ENCODE measurements at places on chromosomes 4 and X.
A peak's percentile ranks its signal among the peaks of the same experiment; 100 is the strongest.

- no peak overlapping the region for H3K27ac ChIP-seq
- H3K4me1 ChIP-seq, result peaks cover 2% of the 10 kb centered on the region
- H3K27me3 ChIP-seq, result no peaks in the 10 kb centered on the region
These were observed 49.1 kb downstream of the DHRSX start for GRCh38 chrX:2451501-2452316.

DNA sequence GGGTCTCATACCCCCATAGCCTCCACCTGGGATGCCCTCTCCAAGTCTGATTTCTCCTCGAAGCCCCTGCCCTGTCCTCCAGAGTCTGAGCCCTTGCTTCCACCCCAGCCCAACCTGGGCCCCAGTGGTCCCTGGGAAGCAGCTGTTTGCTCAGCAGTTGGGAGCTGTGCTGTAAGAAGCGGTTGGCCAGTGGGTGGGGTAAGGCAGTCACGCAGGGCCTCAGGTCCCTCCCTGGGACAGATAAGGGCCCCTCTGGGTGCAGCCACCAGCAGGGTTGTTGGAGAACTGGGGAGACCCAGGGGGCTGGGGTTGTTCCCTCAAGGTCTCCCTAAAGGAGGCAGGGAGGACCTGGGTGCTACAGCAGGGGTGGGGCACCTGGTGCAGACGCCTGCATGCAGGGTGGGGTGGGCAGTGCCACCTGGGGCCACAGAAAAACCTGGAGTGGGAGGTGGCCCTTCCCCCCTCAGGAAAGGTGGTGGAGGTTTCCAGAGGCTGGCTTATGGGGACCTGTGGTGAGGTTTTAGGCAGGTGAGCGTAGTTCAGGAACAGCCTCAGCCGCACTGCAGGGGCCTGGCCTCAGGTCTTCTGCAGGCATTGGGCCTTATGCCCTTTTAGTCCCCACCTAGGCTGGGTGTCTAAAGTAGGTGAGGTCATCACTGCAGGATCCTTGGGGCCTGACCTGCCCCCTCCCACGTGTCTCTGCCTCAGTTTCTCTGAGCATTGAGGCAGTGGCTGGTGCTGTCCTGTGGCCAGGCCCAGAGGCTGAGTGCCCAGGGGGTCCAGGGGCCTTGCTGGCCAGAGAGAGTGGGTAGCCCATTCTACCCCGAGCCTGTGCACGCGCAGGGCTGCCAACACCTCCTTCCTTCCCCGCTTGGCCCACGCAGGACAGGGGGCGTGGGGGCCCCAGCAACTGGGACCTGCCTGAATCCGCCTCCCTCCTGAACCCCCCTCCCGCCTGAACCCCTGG lies 3.1 kb upstream of the SLC26A1 start:
- no peak for DNase-seq
- H3K36me3 ChIP-seq, result peaks cover 2% of the 10 kb centered on the region
- peaks cover 46% of the 10 kb centered on the region for H3K27me3 ChIP-seq
- H3K4me3 ChIP-seq, result no peak overlapping the region

- no peaks in the 10 kb centered on the region for H3K27me3 ChIP-seq
- no peak overlapping the region for H3K27ac ChIP-seq
- H3K4me1 ChIP-seq, result no peaks in the 10 kb centered on the region
These were observed 340.7 kb downstream of the DHX15 start for GRCh38 chr4:24243641-24244040.

GRCh38 chrX:46803140-46803539 lies 33.7 kb upstream of the RP2 start:
- H3K36me3 ChIP-seq, result no peaks in the 10 kb centered on the region
- no peak for DNase-seq

DNA sequence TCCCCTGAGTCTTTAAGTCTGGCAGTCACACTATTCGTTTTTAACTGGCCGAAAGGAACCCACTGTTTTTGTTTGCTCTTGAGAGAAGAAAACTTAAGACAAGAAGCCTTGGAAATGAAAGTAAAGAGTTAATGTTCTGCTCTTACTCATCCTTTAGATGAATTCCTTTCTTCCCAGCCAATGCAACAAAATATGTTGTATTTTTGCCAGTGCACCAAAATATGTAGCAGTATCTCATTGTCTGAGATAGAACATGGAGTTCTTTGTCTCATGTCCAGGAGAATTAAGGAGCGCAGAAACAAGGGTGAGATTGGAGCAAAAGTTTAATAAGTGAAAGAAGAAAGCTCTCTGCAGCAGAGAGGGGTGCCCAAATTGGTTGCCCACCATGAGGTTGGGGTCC lies 12.2 kb downstream of the TENT5D start:
- H3K4me3 ChIP-seq, result no peak overlapping the region
- H3K27me3 ChIP-seq, result no peaks in the 10 kb centered on the region
- H3K36me3 ChIP-seq, result no peaks in the 10 kb centered on the region

DNA sequence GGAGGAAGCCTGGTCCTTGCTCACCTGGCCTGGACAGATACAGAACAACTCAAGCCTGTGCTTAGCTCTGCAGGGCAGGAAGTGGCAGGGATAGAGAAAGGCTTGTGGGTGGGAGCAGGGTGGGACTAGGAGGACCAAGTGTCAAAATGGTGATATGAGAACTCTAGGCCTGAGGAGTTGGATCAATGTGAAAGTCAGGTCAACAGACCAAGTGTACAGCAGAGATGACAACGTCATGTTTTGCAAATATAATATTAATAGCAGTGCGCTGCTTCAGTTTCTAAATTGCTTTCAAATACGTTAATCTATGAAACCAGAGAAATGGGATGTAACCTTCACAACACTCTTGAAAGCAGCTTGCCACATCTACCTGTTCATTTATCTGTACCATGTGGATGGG lies 114.2 kb upstream of the MAP3K15 start:
- no peak overlapping the region for H3K27ac ChIP-seq
- no peak overlapping the region for H3K4me3 ChIP-seq
- no peak for DNase-seq

- peaks cover 42% of the 10 kb centered on the region for H3K27me3 ChIP-seq
- H3K4me1 ChIP-seq, result peaks cover 6% of the 10 kb centered on the region
- no peak overlapping the region for H3K4me3 ChIP-seq
- DNase-seq, result peak; percentile 64
- no peaks in the 10 kb centered on the region for H3K36me3 ChIP-seq
- H3K27ac ChIP-seq, result peak overlapping the region; percentile 86
These were observed 8.1 kb downstream of the RIPPLY1 start for GRCh38 chrX:106894978-106895452.

DNA sequence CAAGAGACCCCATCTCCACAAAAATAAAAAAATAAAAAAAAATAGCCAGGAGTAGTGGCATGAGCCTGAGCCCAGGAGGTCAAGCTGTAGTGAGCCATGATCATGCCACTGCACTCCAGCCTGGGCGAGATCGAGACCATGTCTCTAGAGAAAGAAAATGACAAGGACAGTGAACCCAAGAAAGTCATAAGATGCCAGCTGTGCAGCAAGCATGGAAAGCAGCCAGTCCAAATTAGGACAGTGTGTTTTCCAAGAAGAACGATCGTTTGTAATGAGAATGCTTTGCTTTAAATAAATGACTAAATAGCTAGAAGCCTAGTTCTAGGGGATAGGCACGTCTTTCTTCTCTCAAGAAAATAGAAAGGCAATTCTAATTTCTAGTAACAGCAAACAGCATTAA lies 58.4 kb upstream of the MSANTD1 start:
- H3K27ac ChIP-seq, result no peak overlapping the region
- no peak for DNase-seq
- no peaks in the 10 kb centered on the region for H3K27me3 ChIP-seq
- H3K4me3 ChIP-seq, result no peak overlapping the region
- peaks cover 3% of the 10 kb centered on the region for H3K4me1 ChIP-seq
- H3K36me3 ChIP-seq, result peaks cover 36% of the 10 kb centered on the region

- no peaks in the 10 kb centered on the region for H3K36me3 ChIP-seq
- peak overlapping the region; percentile 73 for H3K4me3 ChIP-seq
- H3K27me3 ChIP-seq, result no peaks in the 10 kb centered on the region
- peak; percentile 70 for DNase-seq
- no peak overlapping the region for H3K27ac ChIP-seq
These were observed 886 bp downstream of the DCLK2 start for GRCh38 chr4:150079081-150079581.

- H3K27me3 ChIP-seq, result peaks cover 86% of the 10 kb centered on the region
- peaks cover 1% of the 10 kb centered on the region for H3K4me1 ChIP-seq
- no peak for DNase-seq
These were observed 38.1 kb downstream of the ABLIM2 start for GRCh38 chr4:8120501-8120900.

DNA sequence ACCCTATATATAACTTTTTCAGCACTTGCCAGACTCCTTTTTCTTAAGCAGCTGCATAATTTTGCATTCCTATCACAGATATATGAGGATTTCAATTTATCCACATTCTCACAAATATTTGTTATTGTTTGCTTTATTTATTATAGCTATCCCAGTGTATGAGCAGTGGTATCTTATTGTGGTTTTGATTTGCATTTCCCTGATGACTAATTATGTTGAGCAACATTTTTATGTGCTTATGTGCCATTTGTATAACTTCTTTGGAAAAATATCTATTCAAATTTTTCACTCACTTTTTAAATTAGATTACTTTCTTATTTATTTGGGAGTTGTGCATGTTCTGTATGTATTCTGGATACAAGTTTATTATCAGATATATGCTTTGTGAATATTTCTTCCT lies 361.9 kb downstream of the KCTD8 start:
- H3K4me1 ChIP-seq, result no peaks in the 10 kb centered on the region
- no peak for DNase-seq
- H3K36me3 ChIP-seq, result no peaks in the 10 kb centered on the region
- H3K27me3 ChIP-seq, result no peaks in the 10 kb centered on the region
- no peak overlapping the region for H3K27ac ChIP-seq

DNA sequence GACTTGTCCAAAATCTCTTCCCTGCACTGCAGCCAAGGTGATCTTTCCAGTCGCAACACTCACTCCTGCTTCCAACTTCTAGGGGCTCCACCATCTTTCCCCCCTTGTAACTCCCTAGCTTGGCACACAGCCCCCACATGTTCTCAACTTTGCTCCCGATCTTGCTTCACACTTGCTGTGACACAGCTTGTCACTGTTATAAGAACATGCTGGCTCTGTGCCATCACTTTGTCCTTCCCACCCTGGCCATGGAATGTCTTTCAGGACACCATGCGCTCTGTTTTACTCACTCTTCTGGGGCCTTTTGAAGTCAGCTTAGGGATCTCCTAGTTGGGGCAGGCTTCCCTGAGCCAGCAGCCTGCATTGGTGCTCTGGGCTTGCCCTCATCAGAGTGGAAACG lies 2.5 kb downstream of the NSDHL start:
- DNase-seq, result no peak
- no peaks in the 10 kb centered on the region for H3K27me3 ChIP-seq
- H3K27ac ChIP-seq, result no peak overlapping the region
- no peak overlapping the region for H3K4me3 ChIP-seq
- H3K4me1 ChIP-seq, result peaks cover 8% of the 10 kb centered on the region

GRCh38 chr4:169612871-169613859 lies 782 bp upstream of the NEK1 start:
- H3K4me1 ChIP-seq, result no peaks in the 10 kb centered on the region
- peaks cover 4% of the 10 kb centered on the region for H3K36me3 ChIP-seq
- peak overlapping the region; percentile 47 for H3K27ac ChIP-seq
- peak; percentile 90 for DNase-seq
- no peaks in the 10 kb centered on the region for H3K27me3 ChIP-seq

DNA sequence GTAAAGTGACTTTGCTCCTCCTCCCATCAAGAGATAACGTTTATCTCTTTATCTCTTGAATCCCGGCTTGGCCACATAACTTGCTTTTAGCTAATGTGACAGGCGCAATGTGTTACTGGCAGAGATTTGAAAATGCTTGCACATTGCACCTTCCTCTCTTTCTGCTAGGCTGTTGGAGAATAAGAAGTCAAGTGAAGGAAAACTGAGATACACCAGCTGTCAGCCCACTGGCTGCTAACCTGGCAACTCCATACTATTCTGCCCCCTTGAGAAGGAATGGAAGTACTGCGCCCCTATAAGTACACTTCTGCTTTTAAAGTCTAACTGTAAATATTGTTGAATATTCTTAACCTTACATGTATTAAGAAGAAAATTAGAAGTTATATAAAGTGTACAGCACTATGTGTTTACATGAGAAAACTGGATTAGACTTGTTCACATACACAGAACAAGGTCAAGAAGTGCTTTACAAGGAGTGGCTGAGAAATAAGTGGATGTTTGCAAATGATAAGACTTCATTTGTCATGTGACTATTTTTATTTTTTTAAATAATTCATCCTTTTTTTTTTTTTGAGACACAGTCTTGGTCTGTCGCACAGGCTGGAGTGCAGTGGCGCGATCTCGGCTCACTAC lies 424.5 kb upstream of the CTSO start:
- peak overlapping the region; percentile 12 for H3K27ac ChIP-seq
- no peaks in the 10 kb centered on the region for H3K36me3 ChIP-seq

DNA sequence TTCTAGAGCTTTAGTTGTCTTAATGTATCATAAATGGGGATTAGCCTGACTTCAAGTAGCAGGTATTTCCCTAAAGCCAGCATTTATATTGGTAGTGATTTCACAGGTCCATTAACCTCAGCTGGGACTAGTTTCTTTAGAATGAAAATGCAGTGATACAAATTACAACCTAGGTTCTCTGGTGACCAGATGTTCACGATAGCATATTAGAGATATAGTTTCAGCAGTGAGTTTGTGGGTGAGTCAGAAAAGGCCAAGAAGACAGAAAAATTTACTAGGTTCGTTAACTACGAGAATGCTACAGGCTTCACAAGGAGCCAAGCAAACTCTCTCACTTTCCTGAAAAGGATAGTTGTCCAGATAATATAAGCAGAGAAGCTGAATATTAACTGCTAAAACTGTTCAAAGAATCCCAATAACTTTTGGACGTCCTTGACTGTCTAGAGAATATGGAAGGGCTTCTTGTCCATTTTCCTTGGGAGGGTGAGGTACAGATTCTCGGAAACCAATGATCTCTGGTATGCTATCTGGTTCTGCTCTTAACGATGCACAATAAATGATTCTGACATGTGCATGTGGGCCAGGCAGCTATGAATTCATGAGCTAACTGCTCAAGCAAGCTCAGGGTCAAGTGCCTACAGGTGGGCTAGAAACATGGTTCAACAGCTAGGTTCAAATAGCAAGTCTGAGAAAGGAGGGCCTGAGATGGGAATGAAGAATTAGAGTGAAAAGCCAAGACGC lies 6.0 kb upstream of the SPCS3 start:
- no peaks in the 10 kb centered on the region for H3K36me3 ChIP-seq
- no peak overlapping the region for H3K4me3 ChIP-seq
- no peaks in the 10 kb centered on the region for H3K27me3 ChIP-seq
- no peak overlapping the region for H3K27ac ChIP-seq
- no peaks in the 10 kb centered on the region for H3K4me1 ChIP-seq

GRCh38 chr4:13181681-13182080 lies 302.5 kb downstream of the RAB28 start:
- H3K4me1 ChIP-seq, result no peaks in the 10 kb centered on the region
- no peak overlapping the region for H3K27ac ChIP-seq
- no peak overlapping the region for H3K4me3 ChIP-seq
- no peak for DNase-seq
- H3K27me3 ChIP-seq, result no peaks in the 10 kb centered on the region

All from mesenchymal stem cell (in vitro differentiated cells and primary cell).